ENCODE measurements at places on chromosomes 5 and 9.

- DNase-seq = no peak
Measured at GRCh38 chr9:120353506-120353905, 226.5 kb downstream of the CDK5RAP2 start.

GRCh38 chr5:131795228-131795627, 1.6 kb downstream of the FNIP1 start:
- no peak for DNase-seq

DNA sequence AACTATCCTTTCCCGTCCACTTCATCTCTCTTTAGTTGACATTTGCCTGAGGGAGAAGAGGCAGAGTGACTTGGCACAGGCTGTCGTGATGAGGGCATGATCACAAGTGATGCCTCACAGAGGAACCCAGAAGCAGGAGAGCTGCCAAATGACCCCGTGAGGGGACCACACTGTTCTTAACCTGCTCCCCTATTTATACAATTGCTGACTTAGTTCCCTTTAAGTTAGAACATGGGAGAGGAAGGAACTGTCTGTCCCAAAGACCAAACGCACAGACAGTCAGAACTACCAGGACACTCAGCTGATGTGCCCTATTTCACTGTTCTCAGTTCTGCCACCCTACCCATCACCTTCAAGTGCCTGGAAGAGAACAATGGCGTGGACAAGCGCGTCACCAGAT, 73.7 kb downstream of the SLC1A3 start:
- no peak for DNase-seq

DNA sequence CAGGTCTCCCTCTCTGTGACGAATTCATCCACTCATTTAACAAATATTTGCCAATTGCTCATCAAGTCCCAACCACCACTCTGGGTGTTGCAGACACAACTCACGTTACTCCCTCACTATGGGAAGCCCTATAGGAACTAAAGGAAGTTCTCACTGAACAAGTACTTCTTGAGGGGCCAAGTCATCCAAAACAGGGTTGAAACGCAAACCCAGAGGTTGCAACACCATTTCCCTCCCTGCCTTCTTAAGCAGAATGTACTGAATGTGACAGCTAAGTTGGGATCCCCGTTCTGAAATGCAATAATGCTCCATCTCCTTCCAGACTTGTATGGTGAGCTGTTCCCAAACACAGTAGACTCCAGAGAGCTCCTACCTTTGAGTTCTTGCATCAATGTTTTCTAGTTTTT, 34.3 kb downstream of the EPB41L4B start:
- DNase-seq = no peak

All from CD4-positive, CD25-positive, alpha-beta regulatory T cell (primary cell).